ENCODE measurements at places on chromosomes 7 and 10.

DNA sequence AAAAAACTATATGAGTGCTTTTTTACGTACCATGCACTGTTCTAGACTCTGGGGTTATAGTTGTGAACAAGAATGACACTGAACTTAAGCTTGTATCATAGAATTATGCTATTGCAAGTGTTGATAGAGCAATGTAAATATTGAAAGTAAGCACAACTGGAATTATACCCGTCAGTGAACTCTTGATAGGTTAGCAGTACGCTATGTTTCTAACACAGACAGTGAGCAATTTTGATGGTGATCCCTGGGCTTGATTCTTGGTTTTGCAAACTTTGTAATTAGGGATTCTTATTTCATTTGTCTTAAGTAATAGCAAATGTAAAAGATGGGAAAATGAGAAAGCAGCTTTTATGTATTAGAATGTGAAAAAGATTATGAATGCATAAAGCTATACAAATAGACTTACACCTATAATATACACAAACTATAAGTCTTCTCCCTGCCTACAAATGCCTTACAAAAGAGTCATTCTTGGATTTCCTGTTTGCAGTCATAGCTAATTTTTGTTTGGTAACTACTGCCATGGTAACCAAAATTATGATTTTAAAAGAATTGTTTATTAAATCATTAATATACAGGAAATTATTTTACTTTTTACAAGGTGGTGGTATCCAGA lies 6.7 kb downstream of the TES start:
- peak; percentile 52 for DNase-seq

GRCh38 chr10:124703778-124704427 lies 40.3 kb downstream of the FAM53B start:
- no peak for DNase-seq

DNA sequence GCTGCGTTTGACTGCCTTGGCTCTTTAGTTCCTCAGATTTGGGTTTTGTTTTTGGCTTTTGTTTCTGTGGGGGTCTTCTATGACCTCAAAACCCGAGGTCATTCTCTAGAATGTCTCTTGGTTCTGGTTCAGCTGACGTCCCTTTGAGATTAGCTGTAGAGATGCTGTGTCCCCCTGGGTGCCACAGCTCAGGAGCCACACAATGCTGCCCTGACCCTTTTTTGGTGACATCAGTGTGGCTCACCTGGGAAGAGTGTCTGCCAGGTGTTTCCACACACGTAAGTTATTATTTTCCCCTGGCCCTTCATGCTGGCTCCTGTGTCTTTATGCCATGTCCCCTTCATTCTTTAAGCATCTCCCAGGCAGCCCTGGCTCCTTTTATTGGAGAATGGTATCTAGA lies 89.8 kb upstream of the DDC start:
- no peak for DNase-seq

- DNase-seq: no peak
Observed at GRCh38 chr10:131792011-131792651, 108.7 kb upstream of the PPP2R2D start.

DNA sequence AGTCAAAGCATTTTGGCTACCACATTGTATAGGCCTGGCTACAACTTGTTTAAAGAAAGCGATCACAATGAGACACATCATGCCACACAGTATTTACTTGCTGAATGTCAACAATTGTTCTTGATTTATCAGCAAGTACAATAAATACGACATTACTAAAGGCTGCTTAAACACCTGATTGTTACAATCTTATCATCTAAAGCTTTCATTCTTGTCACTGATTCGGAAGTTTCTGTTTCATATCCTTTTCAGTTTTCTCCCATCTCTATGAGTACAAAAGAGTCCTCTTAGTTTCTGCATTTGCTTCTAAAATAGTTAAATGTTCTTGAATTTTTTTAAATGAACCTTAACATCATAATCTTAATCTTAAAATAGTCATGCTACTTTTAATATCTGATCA lies 128.1 kb upstream of the LRRN3 start:
- no peak for DNase-seq

GRCh38 chr10:58909881-58910280 lies 266.6 kb upstream of the PHYHIPL start:
- DNase-seq: no peak

- no peak for DNase-seq
Observed at GRCh38 chr10:125859128-125859817, 21.8 kb downstream of the DHX32 start.

GRCh38 chr7:106012184-106012583 lies 49.1 kb downstream of the CDHR3 start:
- DNase-seq: no peak

GRCh38 chr7:129684777-129685176 lies 73.3 kb downstream of the NRF1 start:
- DNase-seq: no peak

Data from RKO (cell line).